ENCODE measurements at places on chromosomes 6 and 20. TPM values are rescaled to one million over a fixed set of nuclear protein-coding genes. Genes with fewer than 3 reads are reported as not detected.

The NKX2-4 gene
- 0.99 TPM for polyA plus RNA-seq

The HLA-DQA2 gene
- polyA plus RNA-seq, result 27.3 TPM

The C20orf204 gene
- 2.9 TPM for polyA plus RNA-seq

The OR2H2 gene
- 3.7 TPM for polyA plus RNA-seq

The MAN1A1 gene
- 15.0 TPM for polyA plus RNA-seq

The RAET1L gene
- not detected for polyA plus RNA-seq

DNA sequence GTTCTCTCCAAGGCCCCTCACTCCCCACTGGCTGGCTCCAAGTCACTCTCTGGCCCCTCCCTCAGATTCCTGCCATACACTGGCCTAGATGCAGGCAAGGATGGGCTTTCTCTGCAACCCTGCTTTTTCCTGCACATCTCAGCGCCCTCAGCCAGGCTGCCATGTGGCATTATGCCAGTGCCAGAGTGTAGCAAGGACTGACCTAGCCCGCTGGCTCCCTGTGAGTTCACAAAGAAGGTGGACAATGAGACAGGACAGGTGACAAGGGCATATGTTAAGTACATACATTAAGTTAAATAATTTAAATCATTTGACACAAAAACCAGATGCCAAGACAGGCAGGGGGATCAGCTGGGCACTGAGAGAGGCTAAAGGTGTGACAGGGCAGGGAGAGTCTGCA is 394.6 kb downstream of the ZFAND3 start:
- DNase-seq, result no peak

- no peak for DNase-seq
Measured at GRCh38 chr20:56979125-56979524, 287.3 kb downstream of the BMP7 start.

DNA sequence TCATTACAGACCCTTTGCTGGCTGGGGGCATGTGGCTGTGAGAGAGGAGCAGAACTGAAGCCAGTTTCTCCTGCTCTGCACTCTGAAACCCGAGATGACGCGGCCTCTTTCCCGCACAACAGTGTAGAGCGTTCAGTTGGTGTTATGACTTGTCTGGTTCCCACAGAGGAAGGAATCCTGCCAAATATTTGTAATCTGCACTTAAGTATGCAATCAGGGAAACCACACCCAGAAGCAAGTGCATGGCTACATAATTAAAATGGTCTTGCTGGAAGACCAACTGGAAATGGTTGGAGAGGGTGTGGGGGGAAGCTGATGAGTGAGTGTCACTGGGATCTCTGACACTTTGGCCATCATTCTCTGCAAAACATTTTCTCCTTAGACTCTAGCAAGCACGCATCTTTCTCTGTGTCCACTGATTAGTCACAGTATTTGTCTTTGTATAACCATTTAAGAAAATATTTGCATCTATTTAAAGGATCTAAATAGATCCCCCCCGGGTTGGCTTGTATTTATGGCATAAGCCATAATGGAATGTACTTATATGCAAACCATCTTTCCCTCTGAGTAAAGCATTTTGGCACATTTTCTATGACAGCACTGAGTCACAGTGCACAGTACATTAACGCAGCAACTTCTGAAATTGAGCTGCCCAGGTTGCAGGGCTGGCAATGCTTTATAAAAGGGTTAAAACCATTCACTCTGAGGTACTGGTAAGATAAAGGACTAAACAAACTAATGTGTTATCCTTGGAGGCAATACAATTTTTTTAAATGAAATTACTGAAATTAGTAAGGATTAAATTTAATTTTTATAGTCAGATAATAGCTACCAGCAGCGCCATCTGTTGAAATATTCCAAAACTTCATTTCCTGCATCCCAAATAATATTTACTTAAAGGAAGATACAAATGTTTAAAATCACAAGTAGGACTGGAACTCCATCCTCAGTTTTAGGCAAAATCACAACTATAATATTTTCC is 76.7 kb downstream of the FOXC1 start:
- no peak for DNase-seq

DNA sequence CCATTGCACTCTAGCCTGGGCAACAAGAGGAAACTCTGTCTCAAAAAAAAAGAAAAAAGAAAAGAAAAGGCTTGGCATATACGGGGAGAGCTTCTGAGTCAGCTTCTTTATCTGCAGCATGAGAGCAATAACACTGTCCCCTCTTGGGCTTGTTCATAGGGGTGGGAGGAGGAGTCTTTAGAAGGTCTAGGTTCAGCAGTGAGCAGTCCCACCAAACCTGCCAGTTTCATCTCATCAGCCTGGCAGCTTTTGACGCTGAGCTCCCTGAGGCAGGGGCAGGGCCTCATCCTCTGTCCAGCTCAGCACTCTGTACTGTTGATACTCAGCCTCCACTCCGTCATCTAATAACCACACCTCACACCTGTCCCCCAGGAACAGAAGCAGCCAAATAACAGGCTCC is 5.6 kb upstream of the C6orf132 start:
- no peak for DNase-seq

GRCh38 chr6:132669690-132670291 is 10.8 kb upstream of the TAAR1 start:
- no peak for DNase-seq

- DNase-seq, result no peak
Measured at GRCh38 chr6:106079961-106080762, 6.0 kb upstream of the PRDM1 start.

DNA sequence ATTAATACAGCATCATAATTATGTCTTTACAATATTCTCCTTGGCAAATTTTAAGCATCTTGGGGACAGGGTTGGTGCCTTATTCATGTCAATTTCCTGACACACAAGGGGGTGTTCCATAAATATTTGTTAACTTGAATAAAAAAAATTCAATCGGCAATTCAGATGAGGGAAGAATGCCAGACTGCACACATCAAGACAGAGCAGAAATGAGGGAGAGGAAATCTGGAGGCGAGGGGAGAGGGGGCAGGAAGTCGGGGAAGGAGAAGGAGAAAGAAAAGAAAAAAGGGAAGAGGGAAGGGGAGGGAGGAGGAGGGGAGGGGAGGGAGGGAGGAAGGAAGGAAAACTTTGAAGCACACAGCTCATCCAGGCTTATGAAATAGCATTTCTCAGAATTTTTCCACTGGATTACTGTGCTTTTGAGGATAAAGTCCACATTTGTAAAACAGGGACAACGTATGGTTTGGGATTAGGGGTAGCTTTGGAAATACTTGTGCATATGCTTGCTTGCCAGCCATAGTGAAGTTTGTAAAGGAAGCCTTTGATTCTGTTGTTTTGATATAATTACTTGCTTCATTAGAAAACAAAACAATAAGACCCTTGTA is 362.1 kb downstream of the SAMD5 start:
- no peak for DNase-seq

DNA sequence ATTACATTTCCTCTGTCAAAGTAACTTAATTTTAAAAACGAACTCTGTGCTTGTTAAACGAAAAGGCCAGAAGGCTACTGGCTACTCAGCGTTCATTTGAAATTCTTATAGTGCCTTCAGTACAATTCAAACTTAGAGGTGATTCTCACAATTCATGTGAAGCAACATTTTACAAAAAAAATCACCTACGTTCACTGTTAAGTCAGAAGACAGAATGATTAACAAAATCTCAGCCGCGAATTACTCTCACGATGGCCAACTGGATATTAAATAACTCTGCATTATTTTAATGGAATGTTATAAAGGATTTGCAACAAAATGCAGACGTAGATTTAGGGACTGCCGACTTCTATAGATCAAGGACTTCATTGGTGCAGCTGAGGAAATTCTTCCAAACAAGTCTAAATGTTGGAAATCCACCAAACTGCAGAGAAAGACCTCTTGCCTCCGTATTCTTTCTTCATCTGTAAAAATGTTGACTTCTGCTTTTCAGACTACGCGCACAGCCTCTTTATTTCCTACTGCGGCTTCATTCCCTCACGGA is 1.6 kb upstream of the QKI start:
- DNase-seq, result no peak

DNA sequence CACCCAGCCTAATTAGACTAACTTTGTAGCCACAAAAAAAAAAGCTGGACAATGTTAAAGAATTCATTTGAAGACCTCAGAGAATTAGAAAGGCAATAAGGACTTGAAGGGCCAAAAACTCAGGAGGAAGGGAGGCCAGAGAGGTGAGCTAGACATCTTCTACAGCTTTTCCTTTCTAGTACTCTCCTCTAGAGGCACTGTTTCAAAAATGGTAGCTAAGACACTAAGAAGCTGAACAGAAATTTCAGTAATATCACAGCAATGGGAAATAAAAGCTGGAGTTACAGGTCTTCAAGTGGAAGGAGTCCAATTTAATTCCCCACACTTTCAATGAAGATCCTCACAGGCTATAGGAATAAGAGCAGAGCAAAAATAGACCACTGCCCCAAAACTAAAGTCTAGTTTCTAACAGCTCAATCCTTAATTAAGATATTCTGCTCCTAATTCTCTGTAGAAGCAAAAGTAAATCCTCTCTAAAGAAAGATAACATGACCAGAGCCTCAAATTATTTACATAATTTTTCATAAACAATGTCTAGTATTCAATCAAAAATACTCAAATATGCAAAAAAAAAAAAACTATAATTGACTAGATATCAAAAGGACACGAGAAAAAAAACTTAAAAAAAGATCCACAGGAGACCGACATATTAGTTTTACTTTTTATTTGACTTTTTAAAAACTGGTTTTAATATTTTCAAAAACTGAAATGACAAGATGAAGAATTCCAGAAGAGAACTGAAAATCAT is 63.7 kb downstream of the RNGTT start:
- DNase-seq, result no peak

DNA sequence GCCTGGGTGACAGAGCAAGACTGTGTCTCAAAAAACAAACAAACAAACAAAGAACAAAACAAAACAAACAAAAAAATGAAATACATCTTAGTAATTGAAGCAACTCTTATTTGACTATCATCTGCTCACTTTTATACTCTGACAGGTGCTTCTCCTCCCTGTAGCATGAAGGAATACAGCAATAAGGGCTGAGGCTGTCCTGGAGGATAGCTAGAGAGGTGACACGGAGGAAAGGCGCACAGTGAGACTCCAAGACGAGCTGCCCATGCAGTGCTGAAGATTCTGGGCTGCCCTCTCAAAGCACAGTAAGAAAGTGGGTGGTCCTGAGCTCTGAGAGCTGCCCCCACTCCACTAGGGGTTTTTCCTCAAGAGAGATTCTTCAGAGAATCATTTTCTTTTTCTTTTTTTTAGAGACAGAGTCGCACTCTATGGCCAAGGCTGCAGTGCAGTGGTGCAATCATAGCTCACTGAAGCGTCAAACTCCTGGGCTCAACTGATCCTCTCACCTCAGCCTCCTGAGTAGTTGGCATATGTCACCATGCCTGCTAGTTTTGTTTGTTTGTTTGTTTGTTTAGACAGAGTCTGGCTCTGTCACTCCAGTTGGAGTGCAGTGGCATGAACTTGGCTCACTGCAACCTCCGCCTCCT is 50.0 kb downstream of the OSTM1 start:
- DNase-seq, result no peak
